ENCODE measurements at places on chromosomes 13 and 19. TPM values are rescaled to one million over a fixed set of nuclear protein-coding genes. Genes with fewer than 3 reads are reported as not detected.

Gene SLC25A41
- not detected for total RNA-seq

Gene ACP7
- total RNA-seq = not detected

Gene MAST1
- total RNA-seq = 0.76 TPM

Gene FLT3
- total RNA-seq = under 0.01 TPM

Gene NLRP9
- not detected for total RNA-seq

Gene RNASEH2A
- 10.6 TPM for total RNA-seq

Gene TPTE2
- not detected for total RNA-seq

Gene STOML3
- not detected for total RNA-seq

Gene IGFL1
- total RNA-seq = not detected

Gene LILRA1
- total RNA-seq = not detected

Gene PLK5
- not detected for total RNA-seq

Gene ZNF534
- not detected for total RNA-seq

Gene CNFN
- total RNA-seq = not detected

Gene GFY
- not detected for total RNA-seq

Gene SIGLEC12
- not detected for total RNA-seq

Gene TMEM150B
- not detected for total RNA-seq

Gene EPS8L1
- total RNA-seq = 12.7 TPM

Gene ATP1A3
- total RNA-seq = not detected

Gene UBL3
- total RNA-seq = 17.8 TPM

Gene DMKN
- not detected for total RNA-seq

Gene CGB5
- total RNA-seq = not detected

Gene ZNF836
- 7.3 TPM for total RNA-seq

Gene TGFBR3L
- not detected for total RNA-seq

Gene ELANE
- total RNA-seq = not detected

Gene RGS9BP
- 0.98 TPM for total RNA-seq

Gene ZSCAN4
- total RNA-seq = not detected

Gene KLK13
- not detected for total RNA-seq

Gene KMT2B
- 4.2 TPM for total RNA-seq

Gene CRB3
- not detected for total RNA-seq

Gene TIMM13
- 43.8 TPM for total RNA-seq

Gene CPB2
- total RNA-seq = not detected

Gene SIGLECL1
- total RNA-seq = not detected

Gene COL5A3
- total RNA-seq = 2.6 TPM

Gene ZNF780A
- 9.5 TPM for total RNA-seq

Gene FFAR2
- not detected for total RNA-seq

Gene C1QTNF9
- not detected for total RNA-seq

Gene ZNF773
- 8.6 TPM for total RNA-seq

Measured in dermis lymphatic vessel endothelial cell (primary cell).